ENCODE measurements at places on chromosomes 16 and 17.
A peak's percentile ranks its signal among the peaks of the same experiment; 100 is the strongest.

- DNase-seq = no peak
Measured at GRCh38 chr17:67588326-67588725, 129.4 kb upstream of the NOL11 start.

- DNase-seq = no peak
Measured at GRCh38 chr16:60077861-60078260, 1343.7 kb upstream of the GOT2 start.

DNA sequence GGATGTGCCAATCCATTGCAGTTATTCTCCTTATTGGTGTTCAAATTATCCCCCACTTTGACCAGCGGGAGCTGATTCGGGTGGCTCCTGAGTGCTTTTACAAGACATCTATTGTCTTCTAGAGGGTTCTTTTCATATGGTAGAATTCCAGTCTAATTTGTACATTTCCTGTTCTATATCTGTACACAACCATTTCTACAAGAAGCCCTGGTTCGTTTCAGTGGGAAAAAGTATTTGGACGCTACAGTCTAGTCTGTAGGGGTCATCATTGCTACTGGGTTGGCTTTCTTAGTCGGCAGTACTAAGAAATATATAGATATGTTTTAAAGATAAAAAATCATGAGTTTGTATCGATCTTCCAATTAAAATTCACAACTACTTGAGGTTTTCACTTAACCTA lies 262.6 kb downstream of the MAP2K6 start:
- no peak for DNase-seq

- DNase-seq = no peak
Measured at GRCh38 chr17:51402899-51403298, 142.6 kb downstream of the UTP18 start.

GRCh38 chr16:77531752-77532151 lies 96.9 kb upstream of the ADAMTS18 start:
- DNase-seq = peak; percentile 66

- peak; percentile 32 for DNase-seq
Measured at GRCh38 chr16:75789237-75789636, 62.9 kb upstream of the CPHXL start.

DNA sequence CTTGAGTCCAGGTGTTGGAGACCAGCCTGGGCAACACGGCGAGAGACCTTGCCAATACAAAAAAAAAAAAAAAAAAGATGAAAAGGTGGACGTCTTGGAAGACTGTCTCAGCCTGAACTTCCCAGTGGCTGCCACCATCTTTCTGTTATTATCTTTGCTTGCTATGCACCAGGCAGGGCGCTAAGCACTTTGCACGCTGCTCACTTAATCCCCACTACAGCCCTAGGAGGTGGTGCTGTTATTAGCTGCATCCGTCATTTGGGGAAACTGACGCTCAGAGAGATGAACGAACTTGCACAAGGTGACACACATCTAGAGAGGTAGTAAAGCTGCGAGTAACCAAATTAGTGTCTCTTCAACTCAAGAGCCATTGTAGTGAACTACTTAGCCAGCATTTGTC lies 708 bp upstream of the CPPED1 start:
- no peak for DNase-seq

DNA sequence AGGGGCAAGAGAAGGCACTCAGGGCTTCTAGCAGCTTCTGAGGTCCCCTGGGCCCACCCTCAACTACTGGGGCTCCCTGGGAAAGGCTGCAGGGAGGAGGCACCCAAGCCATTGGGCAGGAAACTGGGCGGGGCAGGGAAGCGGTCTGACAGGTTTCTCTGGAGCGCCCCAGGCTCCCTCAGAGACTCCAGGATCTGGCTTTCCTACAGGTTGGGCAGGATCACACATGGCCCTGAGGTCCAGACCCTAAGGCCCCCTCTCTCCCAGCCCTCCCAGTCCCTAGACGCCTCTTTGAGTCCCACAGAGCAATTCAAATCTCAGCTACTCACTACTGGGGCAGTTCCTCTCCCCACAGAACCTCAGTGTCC lies 14.3 kb downstream of the JUP start:
- no peak for DNase-seq

GRCh38 chr17:82821554-82821953 lies 18.3 kb downstream of the ZNF750 start:
- no peak for DNase-seq

DNA sequence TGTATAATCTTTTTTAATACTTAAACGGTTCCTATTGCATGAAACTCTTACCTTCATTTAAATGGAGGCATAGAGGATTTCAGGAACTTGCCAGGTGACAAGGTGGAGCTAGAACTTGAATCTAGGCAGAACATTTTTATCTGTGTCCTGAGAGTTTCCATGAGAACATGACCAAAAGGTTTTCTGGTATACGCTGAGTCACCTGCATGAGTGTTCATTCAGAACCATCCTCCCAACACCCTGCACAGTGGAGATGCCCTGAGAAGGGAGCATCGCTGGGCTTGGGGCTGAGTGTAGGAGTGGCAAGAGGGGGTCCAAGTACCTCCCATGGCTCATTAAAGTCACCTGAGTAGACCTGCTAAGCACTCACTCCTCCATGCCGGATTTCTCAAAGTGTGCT lies 169.7 kb upstream of the CACNG5 start:
- DNase-seq = no peak

DNA sequence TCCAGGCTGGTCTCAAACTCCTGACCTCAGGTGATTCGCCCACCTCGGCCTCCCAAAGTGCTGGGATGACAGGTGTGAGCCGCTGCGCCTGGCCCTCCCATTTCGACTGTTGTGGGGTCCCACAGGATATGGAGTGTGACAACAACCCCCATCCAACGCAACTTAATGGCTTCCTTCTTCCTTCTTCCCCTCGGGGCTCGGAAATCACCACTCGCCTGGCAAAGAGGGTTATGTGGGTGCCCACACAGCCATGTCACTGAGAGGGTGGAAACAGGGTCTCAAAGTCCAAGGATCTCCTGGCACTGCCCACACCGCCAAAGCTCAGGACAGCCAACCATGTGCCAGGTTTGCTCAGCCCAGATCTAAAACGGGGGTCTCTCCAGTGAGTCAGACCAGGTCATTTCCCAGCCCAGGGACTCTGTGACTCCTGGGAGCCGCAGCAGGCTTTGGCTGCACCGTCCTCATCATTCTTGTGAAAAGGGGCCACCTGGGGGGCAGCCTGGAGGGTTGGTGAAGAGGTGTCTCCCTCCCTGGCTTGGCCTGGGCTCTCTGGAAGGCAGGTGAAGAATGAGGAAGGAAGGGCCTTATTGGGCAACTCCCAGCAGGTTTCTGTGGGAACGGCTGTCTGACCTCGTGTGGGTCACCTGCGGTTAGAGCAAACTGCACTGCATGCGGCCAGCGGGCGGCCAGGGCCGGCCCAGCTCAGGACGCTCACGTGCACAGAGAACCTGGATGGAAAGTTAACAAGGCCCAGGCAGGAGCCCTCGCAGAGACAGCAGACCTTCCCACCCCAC lies 25.3 kb upstream of the LITAF start:
- no peak for DNase-seq

- no peak for DNase-seq
Measured at GRCh38 chr17:79944821-79945391, 90.8 kb downstream of the TBC1D16 start.

- DNase-seq = no peak
Measured at GRCh38 chr16:1984347-1985225, 593 bp downstream of the GFER start.

DNA sequence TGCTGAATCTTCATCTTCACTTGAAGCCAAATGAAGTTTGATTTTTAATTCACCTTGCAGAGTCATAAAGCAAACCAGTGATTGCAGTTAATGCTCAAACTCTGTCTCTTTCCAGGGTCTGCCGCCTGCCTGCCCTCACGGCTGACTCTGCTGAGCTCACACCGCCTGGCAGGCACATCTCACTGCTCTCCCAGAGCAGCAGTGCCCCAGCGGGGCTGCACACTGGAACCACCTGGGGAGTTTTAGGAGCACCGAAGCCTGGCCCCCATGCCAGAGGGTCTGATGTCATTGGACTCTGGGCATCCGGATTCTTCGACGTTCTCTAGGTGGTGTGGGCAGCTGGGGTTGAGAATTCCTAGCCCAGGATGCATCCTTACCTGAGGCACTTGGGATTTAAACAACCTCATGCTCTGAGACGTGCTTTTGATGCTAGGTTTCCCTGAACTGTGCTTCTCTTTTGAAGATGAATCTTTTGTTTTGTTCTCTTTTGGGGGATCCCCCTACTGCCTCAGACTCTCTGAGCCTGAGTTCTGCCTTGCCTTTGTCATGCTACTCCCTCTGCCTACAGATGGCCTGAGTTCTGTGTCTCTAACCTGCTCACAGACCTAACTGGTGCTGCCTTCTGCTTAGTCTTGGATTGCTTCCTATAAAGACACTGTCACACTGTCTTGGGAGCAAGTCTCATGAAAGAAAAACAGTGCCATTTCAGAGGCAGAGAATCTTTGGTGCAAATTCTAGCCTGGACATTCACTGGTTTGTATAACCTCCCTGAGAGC lies 438.1 kb upstream of the CCL2 start:
- no peak for DNase-seq

- DNase-seq = no peak
Measured at GRCh38 chr16:29893553-29893952, 5.8 kb downstream of the SEZ6L2 start.

- no peak for DNase-seq
Measured at GRCh38 chr16:28867241-28867640, 3.6 kb downstream of the SH2B1 start.

- no peak for DNase-seq
Measured at GRCh38 chr17:76369379-76369778, 15.0 kb upstream of the SPHK1 start.

GRCh38 chr17:1796800-1797199 lies 32.9 kb downstream of the SMYD4 start:
- no peak for DNase-seq

- DNase-seq = no peak
Measured at GRCh38 chr16:21710938-21711337, 47.2 kb downstream of the OTOA start.

GRCh38 chr16:17666293-17666692 lies 195.5 kb upstream of the XYLT1 start:
- no peak for DNase-seq

GRCh38 chr17:3972281-3972731 lies 8.1 kb upstream of the ATP2A3 start:
- no peak for DNase-seq

DNA sequence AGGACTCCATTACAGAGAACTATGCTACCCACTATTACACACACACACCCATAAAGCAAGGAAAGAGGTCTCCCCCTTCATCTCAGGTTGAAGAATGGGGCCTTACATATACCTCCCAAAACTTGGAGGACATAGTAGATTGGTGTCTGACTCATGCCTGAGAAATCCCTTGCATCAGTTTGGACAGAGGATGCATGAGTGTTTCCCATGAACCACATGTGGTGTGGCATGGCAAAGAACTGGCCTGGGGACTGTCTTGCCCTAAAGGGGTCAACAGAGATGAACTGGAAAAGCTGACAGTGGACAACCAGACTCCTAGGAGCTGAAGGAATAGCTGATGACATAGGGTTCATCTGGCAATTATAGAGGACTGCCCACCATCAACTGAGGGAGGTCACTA lies 54.0 kb downstream of the DYNLRB2 start:
- DNase-seq = no peak

GRCh38 chr17:18056214-18056613 lies 17.0 kb downstream of the GID4 start:
- DNase-seq = no peak

DNA sequence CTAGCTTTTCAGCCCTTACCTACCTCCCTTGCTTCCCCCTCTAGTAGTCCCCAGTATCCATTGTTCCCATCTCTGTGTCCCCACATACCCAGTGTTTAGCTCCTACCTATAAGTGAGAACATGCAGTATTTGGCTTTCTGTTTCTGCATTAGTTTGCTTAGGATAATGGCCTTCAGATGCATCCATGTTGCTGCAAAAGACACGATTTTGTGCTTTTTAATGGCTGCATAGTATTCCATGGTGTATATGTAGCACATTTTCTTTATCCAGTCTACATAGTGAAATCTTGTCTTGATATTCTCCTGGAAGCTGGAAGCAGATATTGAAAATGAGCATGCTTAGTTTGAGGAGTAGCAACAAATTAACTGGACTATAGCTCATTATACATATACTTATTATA lies 45.7 kb upstream of the TANC2 start:
- DNase-seq = no peak

- peak; percentile 5 for DNase-seq
Measured at GRCh38 chr17:7916808-7917207, 719 bp upstream of the RNF227 start.

DNA sequence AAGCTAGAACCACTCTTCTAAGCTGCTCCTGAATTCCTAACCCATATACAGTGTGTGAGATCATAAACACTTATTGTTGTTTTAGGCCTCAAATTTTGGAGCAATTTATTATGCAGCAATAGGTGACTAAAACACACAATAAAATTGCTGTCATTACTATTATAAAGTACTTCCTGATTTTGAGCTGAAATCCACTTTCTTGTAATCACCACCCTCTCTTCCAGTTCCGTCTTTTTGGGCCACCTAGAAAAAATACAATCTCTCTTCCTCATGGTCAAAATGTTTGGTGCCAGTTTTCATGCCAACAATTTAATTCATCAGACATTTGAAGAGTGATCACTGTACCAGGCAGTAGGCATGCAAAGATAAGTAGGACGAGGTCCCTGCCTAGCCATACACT lies 43.3 kb upstream of the NF1 start:
- DNase-seq = no peak

- no peak for DNase-seq
Measured at GRCh38 chr16:85436636-85437165, 176.4 kb upstream of the GSE1 start.

DNA sequence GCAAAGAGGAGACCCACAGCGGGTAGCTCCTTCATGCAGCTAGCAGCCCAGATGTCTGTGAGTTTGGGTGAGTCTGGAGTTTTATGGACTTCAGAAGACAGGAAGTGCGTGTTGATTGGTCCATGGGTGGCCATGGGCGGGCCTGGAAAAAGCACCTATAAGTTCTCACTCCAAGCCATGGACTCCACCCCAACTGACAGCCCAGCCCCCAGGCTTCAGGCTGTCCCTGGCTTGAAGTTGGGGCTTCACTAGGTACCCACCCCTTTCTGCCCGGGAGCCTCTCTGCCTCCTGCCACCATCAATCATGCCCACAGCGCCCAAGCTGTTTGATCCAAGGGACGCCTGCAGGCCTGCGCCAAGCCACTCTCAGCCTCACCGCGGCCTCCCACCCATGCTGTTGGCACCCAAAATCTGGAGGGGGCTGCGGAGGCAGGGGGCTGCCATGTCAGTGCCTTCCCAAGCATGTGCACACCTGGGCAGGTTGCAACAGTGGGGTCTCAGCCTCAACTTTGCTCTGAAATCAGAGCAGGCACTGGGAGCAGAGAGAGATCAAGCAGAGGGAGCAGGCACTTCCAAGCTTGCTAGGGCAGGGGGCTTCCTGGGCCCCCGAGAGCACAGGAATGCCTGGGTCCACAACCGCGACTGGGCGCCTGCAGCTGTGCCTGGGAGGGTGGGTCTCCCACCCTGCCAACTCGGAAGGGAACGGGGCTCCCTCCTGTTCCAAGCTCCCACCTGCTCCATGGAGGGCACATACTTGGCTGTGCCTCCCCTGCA lies 1503.7 kb downstream of the CDH11 start:
- no peak for DNase-seq

All from HFF-Myc (cell line).